ENCODE measurements at places on chromosomes 11 and 22.

DNA sequence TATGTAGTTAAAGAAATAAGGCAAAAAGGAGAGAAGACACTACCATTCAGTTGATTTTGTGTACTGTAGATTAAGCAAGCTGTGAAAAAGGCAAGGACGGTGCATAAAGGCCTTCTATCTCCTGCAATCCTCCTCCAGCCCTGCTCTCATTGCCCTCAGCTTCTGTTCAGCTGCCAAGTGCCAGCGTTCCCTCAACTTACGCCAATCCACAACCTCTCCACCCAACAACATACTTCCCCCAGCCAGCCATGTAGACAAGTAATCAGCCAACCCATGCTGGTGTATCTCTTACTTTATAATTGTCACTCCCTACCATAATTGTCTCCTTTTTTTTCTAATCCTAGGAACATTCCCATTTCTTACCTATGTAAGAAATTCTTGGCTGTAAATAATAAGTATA is 30.1 kb upstream of the ANO5 start:
- DNase-seq, result no peak

DNA sequence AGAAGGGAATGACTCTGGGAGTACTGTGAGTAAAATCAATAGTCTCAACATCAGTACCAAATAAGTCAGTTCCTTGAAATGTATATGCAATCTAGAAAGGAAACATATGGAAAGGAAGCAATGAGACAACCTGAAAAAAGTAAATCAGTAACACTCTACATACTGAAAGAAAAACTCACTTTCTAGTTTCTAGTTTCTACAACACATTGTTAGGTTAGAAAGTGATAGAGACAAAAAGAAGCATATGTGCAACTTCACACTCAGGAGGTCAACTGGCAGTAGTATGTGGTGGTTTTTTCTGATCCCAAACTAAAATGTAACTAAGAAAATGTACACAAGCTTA is 156.5 kb upstream of the SOX6 start:
- no peak for DNase-seq

- no peak for DNase-seq
Measured at GRCh38 chr11:115696563-115696962, 192.3 kb upstream of the CADM1 start.

DNA sequence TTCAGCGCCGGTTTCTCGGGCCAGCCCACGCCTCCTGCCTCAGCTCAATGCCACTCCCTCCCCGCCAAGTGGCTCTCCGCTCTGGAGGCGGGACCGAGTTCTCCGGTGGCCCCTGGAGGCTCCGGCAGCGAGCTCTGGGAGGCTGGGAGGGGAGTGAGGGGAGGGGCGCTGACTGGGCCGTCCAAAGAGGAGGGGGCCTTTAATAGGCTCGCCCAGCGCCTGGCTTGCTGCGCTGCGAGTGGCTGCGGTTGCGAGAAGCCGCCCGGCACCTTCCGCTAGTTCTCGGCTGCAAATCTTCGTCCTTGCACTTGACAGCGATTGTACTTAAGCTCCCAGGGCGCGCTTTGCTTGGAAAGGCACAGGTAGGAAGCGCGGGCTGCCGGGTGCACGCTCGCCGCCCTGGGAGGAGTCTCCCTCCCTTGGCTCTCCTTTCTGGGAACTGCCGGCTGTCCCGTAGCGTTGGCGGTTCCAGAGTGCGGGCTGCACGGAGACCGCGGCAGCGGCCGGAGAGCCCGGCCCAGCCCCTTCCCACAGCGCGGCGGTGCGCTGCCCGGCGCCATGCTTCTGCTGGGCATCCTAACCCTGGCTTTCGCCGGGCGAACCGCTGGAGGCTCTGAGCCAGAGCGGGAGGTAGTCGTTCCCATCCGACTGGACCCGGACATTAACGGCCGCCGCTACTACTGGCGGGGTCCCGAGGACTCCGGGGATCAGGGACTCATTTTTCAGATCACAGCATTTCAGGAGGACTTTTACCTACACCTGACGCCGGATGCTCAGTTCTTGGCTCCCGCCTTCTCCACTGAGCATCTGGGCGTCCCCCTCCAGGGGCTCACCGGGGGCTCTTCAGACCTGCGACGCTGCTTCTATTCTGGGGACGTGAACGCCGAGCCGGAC is at the start of gene ADAMTS15:
ADAMTS15 (plus strand) TSS at position 230 of the 894 bp plus-strand sequence; CDS start at position 559, 329 bp downstream.
- peak; percentile 73 for DNase-seq

GRCh38 chr22:21033895-21034294 is 1.5 kb upstream of the SLC7A4 start:
- DNase-seq, result no peak

GRCh38 chr11:16685914-16686313 is 52.5 kb upstream of the C11orf58 start:
- no peak for DNase-seq

- DNase-seq, result peak; percentile 63
Measured at GRCh38 chr22:38218661-38219622, 17.1 kb downstream of the MAFF start.

DNA sequence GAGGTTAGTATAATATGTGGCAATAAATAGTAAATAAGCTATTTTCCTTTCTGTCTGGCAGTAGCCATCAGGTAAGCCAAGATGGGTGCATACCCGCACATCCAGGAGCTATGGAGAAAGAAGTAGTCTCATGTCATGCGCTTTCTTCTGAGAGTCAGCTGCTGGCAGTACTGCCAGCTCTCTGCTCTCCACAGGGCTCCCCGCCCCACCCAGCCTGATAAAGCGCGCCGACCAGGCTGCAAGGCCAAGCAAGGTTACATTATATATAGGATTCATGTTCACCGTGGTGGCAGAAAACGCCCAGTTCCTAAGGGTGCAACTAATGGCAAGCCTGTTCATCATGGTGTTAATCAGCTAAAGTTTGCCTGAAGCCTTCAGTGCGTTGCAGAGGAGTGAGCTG is 126.2 kb downstream of the ATG16L2 start:
- DNase-seq, result no peak

- peak; percentile 58 for DNase-seq
Measured at GRCh38 chr11:8090756-8091155, 9.7 kb downstream of the TUB start.

DNA sequence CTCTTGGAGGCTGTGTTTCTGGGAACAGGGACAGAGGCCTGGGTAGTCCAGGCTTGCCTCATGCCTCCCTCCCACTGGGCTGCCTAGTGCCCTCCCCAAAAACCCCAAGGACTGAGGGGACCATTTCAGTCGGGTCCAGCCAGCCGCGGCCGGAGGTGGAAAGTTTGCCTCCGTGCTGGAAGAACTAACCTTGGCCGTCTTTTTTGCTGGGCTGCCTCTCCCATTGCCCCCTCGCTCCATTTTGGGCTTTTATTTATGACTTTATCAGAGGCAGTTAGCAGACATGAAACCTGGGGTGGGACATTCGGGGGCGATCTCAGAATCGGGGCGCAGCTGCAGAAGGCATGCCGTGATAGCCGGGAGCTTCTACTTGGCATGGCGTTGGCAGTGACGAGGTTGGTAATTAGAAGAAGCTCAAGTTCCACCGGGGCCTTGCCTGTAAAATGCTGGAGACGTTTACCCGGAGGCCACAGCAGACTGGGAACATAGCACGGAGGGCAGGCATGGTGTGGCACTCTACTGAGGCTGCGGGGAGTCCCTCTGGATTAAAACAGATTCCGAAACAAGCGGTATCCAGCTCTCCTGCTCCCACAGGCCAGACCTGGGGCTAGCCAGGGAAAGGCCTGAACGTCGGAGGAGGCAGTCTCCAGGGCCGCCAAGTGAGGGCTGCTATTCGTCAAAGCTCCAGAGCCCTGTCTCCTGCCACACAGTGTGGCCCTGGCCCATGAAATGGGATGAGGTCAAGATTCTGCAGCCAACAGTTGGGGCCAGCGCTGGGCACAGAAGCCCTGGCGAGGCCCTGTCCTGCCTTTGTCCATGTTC is 76.4 kb upstream of the PPARA start:
- DNase-seq, result no peak

GRCh38 chr22:30247974-30248373 is 1.4 kb upstream of the LIF start:
- DNase-seq, result no peak

DNA sequence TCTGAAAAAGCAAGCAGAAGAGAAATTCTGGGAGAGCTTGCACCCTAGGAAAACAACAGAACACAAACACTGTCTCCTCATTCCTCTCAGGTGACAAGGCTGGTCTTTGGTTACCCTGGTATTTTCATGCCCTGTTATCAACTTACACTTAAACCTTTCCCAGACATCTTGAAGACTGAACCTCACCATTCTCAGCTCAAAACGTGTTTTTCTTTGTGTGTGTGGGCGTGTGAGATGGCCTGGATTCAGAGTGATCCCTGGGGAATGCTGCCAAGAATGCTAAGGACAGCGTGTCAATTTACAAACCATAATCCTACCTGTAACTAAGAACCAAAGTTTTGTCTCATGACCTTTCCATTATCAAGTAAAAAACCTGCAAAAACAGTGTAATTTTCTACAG is 33.3 kb downstream of the ELF5 start:
- no peak for DNase-seq

GRCh38 chr22:23784215-23784732 is 2.5 kb upstream of the SMARCB1 start:
- no peak for DNase-seq

GRCh38 chr11:14611939-14612338 is 31.7 kb upstream of the PDE3B start:
- no peak for DNase-seq

- no peak for DNase-seq
Measured at GRCh38 chr11:113308601-113309000, 5.8 kb upstream of the TTC12 start.

DNA sequence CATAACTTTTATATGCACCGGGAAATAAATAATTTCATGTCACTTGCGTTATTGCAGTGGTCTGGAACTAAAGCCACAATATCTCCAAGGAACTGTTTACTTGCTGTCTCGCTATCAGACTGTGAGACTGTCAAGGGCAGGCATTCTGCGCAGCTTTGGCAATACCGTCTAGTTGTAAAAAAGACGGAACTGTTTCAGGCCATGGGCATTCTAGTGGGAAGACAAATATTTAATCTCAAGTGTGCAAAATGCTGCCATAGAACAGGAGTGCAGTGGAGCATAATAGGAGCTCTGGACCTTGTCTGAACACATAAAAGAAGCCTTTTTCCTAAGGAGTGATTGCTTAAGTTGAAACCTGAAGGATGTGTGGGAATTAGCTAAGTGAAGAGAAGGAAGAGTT is 53.8 kb downstream of the PACS1 start:
- no peak for DNase-seq

- DNase-seq, result no peak
Measured at GRCh38 chr11:60951606-60951903, 421 bp downstream of the SLC15A3 start.

GRCh38 chr11:747158-748006 is at the start of gene TALDO1:
Gene TALDO1 (plus strand): TSS chr11:747464. CDS start chr11:747482, 18 bp downstream.
- peak; percentile 98 for DNase-seq
